ENCODE measurements at places on chromosomes 1 and 21.

DNA sequence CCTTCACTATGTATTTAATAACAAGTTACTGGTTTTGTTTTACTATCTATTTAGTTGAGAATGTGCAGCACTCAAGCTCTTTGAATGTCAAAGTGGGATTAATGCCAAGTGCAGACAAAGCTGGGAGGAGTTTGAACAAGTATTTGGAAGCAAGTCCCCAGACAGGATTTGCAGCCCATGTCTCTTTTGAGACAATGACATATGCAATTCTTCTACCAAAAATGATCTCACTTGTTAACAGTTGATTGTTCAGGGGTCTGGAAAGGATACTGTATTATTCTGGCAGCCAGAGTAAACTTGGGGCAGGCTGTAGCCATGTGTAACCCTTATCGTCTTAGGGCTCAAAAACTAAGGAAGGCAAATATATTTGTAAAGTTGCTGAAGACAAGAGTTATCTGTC is 15.8 kb downstream of the COLGALT2 start:
- DNase-seq = no peak

DNA sequence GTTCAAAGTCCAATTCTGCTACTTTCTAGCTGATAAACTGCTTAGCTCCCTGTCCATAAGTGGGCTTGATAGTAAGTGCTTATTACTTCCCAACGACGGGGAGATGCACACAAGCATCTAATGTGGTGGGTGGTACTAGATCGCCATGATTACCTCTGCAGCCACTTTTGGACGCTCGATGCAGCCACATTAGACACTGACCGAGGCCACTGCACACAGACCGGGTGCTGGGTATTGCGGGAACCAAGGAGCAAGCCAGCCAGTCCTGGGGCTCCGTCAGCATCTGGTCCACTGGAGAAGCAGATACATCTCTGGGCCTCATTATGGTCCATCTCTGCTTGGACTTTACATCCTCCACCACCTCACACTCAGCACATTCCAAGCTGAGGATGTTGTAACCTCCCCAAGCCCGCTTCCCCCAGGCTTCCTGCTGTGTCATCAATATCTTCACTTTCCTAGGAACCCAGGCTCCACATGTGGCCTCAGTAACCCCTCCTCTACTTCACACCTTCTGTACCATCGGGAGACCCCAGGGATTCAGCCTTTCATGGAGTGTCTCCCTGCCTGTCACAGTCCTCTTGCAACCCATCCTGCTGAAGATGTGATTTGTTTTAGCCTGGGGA is 48.2 kb downstream of the RHOU start:
- no peak for DNase-seq

GRCh38 chr1:84722794-84723193 is 32.5 kb upstream of the SSX2IP start:
- no peak for DNase-seq

- DNase-seq = no peak
Measured at GRCh38 chr1:17118706-17119075, 560 bp downstream of the PADI2 start.

- no peak for DNase-seq
Measured at GRCh38 chr1:176187001-176187400, 20.1 kb downstream of the COP1 start.

- DNase-seq = no peak
Measured at GRCh38 chr1:202167708-202168415, 7.5 kb upstream of the PTPN7 start.

DNA sequence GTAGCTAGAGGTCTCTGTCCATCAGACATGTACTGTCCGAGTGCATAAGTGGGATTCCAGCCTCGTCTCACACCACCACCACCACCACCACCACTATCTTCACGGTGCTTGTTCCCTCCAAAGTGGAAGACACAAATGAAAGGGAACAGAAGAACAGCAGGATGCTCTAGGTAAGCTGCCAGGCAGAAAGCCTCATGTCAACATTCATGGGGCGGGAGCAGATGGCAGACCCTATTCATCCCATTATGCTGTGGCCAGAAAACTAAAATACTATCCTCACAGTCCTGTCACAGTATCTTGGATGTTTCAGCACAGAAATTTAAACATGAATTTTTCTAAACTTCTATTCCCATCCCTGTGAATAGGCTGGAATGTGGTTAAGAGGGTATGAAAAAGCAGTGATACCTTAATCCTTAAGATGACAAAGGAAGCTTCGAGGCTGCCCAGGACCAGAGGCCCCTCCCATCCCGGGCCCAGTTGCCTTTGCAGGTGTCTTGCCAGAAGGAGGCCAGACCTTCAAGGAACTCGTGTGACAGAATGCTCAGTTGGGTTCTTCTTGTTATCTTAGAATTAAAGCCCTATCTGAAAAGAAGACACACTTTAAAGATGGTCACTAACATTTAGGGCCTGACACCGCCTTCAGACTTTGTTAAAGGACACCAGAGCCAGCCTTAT is 24.7 kb downstream of the APCS start:
- no peak for DNase-seq

DNA sequence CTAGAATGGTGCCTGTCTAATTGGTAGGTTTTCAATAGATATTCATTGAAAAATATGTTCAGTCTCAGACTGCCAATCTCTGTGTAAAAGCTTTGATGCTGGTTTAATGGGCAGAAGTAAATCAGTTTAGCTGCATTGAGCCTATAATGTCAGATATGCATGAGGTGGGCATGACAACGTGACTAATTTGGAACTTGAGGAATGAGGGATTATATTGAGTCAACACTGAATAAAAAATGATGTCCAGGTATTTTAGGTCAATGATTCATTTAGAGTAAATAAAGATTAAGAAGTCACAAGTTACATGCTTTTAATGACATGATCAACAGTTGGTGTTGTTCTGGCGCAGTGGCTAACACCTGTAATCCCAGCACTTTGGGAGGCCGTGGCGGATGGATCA is 3.0 kb downstream of the WDR3 start:
- DNase-seq = no peak

- DNase-seq = no peak
Measured at GRCh38 chr1:27491748-27492700, 2.1 kb upstream of the WASF2 start.

GRCh38 chr1:245986404-245987218 is 520.5 kb downstream of the SMYD3 start:
- no peak for DNase-seq

Measured in CD4-positive, alpha-beta T cell treated with Interleukin-17A for 1 hour (primary cell).